Stimulated activated CD8-positive, alpha-beta memory T cell treated with anti-CD3 and anti-CD28 coated beads, Interleukin-4, amount 100 ng/mL, for 48 hours (primary cell): ENCODE measurements at places on chromosomes 12 and 14.

DNA sequence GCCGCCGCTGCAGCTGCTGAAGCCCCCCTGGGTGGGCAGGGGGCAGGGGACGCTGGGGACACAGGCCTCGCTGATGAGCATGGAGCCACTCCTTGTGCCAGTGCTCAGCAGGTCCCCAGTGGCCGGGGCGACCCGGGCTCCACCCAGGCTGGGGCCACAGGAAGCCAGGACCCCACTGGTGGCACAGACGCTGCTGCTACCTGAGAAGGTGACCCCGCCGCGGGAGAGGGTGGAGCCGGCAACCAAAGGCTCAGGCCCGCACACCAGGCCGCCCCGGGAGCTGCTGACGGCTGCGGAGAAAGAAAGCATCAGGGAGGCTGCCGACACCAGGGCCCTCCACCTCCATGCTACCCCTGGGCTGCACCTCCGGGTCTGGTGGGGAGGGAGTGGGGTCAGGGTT, 7.4 kb downstream of the KRT84 start:
- no peak for DNase-seq

DNA sequence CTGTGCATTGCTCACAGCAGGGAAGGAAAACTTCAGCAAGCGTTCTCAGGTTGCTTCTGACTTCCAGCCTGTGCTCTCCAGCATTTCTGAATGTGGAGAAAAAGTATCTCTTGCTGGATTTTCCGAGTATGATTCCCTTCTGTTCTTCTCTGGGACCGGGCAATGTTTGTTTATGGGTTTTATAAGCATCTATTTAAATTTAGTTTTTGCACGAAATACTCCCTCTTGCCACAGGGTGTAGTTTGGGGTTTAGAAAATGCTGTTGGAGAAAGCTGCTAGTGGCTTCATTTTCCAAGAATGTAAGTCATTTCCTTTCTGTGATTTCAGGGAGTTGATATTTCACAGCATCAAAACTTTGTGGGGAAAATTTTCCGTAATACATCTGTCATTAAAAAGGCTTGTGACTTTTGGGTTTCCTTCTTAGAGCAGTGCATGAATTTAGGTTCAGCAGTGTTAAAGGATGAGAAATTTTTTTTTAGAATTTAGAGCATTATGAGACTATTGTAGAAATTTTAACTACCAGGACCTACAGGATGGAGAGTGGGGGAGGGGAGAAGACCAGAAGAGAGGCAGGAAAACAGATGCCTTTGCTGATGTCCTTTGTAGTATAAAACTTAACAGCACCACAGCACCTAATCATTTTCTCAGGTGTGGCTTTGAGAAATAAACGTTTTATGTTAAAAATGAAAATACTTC, 1.5 kb downstream of the FRMD6 start:
- no peak for DNase-seq

- no peak for DNase-seq
These were observed 234.3 kb downstream of the EFCAB11 start for GRCh38 chr14:89720076-89720687.

DNA sequence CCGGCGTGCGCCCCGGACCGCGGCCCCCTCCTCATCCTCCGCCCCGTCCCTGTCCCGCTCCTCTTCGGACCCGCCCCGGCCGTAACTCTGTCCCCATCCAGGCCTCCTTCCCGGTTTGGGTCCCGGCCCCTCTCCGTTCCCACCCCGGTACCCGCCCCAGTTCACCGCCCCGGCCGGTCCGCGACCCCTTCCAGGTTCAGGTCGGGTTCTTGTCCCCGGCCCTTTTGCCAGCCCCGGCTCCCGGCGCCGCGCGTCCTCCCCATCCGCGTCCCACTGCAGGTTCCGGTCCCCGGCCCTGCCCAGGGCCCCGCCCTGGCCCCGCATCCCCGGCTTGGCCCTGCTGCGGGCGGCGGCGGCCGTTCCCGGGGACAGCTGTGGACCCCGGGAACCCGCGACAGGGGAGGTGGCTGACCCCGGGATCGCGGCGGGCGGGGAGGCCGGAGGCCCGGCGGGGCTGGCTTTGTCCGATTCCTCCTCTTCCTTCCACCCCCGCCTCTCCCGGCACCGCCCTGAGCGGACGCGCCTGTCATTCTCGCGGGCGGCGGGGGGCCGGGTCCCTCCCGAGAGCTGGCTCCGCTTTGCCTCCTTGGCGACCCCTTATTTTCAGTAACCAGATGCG, 601 bp downstream of the KLC1 start:
- DNase-seq: peak; percentile 73

GRCh38 chr12:90021795-90022440, 313.3 kb upstream of the ATP2B1 start:
- no peak for DNase-seq

- DNase-seq: no peak
These were observed 49.8 kb downstream of the NTN4 start for GRCh38 chr12:95740751-95741150.

- DNase-seq: no peak
These were observed 18.4 kb downstream of the ZFYVE1 start for GRCh38 chr14:73008501-73008900.

DNA sequence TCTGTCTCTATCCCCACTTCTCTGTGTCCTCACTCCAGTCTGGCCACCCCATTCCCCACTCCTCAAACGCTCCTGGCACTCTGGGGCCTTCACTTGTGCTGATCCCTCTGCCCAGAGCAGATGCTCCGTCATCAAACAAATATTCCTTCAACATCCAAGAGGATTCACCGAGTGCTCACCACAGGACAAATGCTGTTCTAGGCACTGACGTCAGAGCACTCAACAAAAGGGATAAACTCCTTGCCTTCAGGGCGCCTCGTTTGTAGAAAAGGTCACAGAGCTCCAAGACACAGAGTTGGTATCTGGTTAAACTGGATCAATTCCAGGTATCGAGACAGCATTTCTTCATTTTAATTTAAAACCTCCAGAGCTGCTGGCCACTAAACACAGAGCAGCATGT, 35.3 kb downstream of the PSMC1 start:
- no peak for DNase-seq

GRCh38 chr14:104876251-104876699, 11.2 kb downstream of the CEP170B start:
- peak; percentile 78 for DNase-seq

DNA sequence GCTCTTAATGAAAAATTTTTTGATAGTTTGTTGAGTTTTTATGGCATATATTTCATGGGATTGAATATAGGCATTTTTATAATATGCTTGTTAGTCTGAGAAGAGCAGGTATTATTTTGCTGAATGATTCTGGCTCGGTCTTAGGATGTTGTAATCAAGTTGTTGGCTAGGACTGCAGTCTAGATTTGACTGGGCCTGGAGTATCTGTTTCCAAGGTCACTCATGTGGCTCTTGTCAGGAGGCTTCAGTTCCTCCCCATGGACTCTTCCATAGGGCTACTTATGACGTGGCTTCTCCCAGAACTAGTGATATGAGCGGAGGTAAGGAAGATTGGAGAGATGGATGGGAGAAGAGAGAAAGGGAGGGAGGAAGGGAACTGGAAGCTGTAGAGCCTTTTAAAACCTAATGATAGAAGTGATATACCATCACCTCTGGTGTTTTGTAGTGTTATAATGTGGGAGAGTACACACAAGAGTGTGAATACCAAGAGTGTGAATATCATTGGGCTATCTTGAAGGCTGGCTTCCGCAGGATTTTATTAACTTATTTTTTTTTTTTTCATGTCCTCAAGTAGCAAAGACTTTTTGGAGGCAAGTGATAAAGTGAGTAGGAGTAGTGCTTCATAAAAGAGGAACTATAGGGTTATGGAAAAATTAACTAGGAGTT, 4.4 kb downstream of the MNAT1 start:
- no peak for DNase-seq

DNA sequence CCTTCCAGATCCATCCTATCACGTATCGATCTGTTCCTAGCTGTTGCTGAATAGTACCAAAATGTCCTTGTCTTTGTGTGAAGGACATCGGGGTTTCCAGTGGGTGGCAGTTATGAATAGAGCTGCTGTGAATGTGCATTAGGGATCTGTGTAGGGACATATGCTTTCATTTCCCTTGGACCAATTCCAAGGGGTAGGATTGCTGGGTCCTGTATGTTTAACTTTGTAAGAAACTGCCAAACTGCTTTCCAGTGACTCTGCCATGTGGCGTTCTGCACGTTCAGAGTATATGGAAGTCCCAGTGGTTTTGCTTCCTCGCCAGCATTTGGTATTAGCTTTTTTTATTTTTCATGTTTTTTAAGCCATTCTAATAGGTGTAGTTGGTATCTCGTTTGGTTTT, 28.6 kb downstream of the PACS2 start:
- no peak for DNase-seq

- DNase-seq: no peak
These were observed 197.3 kb upstream of the RGS6 start for GRCh38 chr14:71734885-71735284.

DNA sequence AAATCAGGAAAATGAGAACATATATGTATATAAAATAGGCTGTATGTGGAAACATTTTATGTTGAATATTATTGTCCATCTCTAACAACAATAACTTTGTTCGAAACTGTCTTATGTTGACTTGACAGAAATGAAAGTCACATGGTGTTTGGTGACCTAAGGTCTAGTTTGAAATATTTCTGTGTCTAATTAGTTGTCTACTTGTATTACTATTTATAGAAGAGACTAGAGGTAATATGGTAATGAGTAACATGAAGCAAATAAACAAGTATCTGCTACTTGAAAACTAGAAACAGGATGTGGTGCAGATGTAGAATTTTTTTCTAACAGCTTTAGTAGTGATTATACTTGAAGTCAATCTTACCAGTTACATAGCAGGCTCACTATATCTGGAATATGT, 3.9 kb downstream of the GPHN start:
- DNase-seq: no peak

DNA sequence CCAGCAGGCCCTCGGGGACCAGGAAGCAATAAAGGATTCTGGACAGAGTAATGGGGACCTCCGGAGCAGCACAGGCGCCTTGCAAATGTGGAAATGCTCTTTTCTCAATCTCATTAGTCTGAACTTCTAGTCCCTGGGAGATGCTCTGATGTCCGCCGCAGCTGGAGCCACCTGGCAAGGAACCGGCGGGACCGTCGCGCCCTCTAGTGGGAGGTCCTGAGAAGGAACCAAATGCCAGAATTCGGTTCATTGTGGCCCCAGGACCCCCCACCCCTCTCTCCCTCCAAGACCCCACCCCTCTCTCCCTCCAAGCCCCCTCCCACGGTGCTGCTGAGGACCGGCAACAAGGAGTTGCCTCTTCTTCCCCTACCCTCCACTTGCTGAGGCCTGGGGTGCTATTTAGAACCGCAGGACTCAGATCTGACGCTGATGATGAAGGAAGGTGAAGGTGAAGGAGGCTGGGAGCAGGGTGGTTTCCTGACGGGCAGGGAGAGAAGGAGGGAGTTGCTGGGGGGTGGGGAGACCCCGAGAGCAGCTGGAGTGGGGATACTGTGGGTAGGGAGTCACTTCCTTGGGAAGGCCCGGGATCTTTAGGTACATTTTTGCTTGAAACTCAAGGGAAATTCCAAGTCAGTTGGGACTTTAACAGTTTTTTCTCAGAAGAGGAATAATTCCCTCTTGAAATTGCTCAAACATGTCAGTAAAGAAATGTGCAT, 42.5 kb downstream of the SMIM41 start:
- peak; percentile 85 for DNase-seq

DNA sequence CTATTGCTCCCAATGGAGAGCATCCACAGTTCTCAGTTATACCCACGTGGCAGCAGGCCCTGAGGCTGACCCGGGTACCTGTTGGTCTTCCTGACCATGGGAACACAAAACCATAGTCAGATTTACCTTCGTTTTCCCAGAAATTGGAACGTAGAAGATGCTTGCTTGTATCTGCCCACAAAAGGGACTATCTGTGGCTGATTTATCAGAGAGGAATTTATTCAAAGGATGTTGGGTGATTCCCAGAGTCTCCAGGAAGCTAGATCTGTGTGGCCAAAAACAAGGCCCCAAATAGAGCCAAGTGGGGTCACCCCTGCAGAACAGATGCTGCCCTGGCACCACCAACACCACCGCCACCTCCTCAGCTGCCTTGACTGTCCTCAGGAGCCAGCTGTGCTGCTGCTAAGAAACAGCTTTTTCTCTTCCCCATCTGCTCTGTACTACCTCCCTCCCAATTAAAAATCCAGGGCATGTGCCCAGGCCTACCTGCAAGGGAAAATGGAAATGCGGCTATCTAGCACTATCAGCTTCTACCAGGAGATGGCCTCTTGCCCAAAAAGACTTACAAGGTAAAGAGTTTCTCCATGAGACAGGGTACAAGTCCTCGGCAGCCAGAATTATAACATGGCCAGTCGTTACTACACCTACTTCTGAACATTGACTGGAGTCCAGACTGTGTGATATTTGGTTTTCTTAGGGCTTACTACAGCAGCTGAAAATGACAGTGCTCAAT, 128.6 kb upstream of the PLEKHG7 start:
- no peak for DNase-seq

GRCh38 chr12:71477609-71478008, 38.0 kb downstream of the LGR5 start:
- DNase-seq: no peak

- peak; percentile 63 for DNase-seq
These were observed 82.5 kb downstream of the MED13L start for GRCh38 chr12:116194935-116195431.

GRCh38 chr12:61385771-61386170, 874.4 kb upstream of the USP15 start:
- DNase-seq: no peak

DNA sequence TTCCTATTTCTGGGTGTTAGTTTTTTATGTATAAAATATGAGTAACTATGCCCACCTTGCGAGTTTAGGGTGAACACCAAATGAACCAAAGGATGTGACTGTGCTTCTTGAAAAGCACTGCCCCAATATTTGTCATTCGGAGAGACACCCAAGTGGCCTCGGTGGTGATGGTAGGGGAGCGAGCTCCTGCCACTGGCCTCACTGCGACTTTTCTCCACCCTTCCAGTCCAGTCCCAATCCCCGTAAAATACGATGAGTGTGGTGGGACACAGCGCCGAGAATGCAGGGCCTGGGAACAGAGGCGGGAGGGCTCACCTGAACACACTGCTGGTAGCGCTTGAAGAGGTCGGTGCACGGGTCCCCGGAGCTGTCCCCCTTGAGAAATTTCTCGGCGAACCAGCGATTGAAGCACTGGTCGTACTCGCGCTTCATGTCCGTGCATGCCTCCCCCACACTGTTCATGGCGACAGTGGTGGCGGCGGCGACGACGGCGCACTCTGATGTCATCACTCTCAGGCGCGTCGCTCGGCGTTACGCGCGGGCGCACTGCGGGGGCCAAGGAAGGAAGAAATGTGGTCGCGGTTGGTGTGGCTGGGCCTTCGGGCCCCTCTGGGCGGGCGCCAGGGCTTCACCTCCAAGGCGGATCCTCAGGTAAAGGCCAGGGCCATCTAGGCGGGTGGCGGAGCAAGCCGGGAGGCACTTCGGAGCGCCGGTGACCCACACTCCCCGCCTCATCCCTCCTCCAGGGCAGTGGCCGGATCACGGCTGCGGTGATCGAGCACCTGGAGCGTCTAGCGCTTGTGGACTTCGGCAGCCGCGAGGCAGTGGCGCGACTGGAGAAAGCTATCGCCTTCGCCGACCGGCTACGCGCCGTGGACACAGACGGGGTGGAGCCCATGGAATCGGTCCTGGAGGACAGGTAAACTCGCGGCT, at the start of the genes GATC and TRIAP1:
Gene GATC (plus strand): TSS at position 534 of the 933 bp plus-strand sequence. CDS start 37 bp downstream, at position 571.
Gene TRIAP1 (minus strand): TSS at position 474 of the 933 bp plus-strand sequence. CDS start 12 bp downstream, at position 462.
- DNase-seq: peak; percentile 96

DNA sequence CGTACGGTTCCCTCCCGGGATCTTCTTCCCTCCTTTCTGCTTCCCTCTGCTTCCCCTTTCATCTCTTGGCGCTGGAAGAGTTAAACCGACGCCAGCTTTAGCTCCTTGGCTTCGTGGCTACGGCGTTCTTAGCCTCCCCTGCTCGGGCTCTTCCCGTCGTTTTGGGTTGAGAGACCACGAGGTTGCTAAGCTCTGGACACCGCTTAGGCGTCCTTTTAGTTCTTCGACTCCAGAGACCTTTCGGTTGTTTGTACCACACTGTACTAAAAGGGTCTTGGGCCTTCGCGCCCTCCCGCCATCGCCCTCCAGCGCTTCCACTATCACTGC, 545 bp downstream of the CPSF2 start:
- DNase-seq: no peak
